CD4-positive, alpha-beta T cell treated with Interleukin-17A for 1 hour (primary cell): ENCODE measurements at places on chromosomes 7 and 10.
A peak's percentile ranks its signal among the peaks of the same experiment; 100 is the strongest.

- DNase-seq, result no peak
Measured at GRCh38 chr7:116557066-116557585, 32.3 kb downstream of the CAV1 start.

DNA sequence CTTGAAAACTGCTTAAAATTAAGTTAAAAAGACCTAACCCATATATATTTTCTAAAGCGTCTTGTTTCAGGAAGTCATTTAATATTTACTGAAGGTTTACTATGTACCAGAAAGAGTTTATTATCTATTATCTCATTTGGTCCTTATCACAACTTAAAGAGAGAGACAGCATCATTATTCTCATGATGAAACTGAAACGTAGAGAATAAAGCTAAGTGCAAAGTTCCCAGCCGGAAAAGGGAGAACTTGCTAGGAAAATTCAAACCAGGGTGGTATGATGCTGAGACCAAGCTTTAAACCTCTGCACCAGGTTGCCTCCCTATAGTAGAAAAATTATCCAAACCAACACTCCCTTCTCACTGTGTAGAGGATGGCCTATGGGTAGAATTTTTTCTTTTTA lies 207.7 kb upstream of the BMPER start:
- DNase-seq, result no peak

GRCh38 chr7:55242613-55243012 lies 122.5 kb upstream of the LANCL2 start:
- no peak for DNase-seq

DNA sequence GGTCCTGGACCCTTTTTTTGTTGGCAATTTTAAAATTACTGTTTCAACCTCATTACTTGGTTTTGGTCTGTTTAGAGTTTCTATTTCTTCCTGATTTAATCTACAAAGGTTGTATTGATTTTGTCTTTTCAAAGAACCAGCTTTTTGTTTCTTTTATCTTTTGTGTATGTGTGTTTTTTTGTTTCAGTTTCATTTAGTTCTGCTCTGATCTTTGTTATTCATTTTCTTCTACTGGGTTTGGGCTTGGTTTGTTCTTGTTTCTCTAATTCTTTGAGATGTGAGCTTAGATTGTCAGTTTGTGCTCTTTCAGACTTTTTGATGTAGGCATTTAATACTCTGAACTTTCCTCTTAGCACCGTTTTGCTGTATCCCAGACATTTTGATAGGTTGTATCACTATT lies 8.5 kb upstream of the MRPS33 start:
- peak; percentile 32 for DNase-seq

- DNase-seq, result no peak
Measured at GRCh38 chr10:69439813-69440506, 11.3 kb upstream of the TSPAN15 start.

DNA sequence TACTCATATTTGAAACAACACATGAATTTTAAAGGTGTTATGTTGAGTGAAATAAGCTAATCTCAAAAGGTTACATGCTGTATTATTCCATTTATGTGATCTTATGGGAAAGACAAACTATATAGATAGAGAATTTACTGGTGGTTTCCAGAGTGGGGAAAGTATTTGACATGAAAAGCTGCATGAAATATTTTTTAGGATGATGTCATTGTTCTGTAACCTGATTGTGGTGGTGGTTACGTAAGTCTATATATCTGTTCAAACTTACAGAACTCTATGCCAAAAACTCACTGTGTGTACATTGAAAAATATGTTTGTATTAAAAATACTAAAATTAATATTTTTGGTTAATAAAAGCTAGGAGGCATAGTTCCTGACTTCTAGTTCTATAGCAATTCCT lies 453.0 kb downstream of the SORCS3 start:
- DNase-seq, result no peak

GRCh38 chr10:86596266-86596665 lies 58.1 kb upstream of the OPN4 start:
- DNase-seq, result no peak

DNA sequence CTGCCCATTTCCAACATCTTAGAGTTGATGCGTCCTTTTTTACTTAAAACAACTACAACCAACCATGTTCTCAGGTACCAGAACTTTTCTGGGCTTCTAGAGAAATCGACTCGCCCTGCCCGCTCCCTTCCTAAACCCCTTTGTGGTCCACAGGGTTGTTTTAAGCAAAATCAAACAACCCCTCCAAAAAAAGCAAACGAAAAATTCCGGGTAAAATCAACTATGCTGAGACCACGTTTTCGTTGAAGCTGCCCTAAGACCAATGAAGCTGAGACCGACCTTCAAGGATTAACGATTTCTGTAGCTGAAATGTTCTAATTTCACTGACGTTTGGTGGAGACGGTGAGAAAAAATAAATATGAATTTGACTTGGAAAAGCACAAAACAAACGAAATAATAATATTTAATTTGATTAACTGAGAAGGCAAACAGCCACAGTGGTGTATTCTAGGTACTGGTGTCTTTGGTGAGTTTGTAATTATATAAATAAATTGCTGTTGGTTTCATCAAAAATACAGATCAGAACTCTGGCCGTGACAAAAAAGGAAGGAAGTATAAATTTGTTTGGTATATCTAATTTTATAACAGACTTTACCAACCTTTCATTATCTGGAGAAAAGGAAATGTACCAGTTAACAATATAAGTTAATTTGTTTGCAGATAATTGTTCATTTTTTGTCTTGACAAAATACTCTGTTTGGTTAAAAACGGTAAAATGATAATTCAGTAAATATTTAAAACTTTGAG lies 4.7 kb upstream of the IGF2BP3 start:
- no peak for DNase-seq

- DNase-seq, result no peak
Measured at GRCh38 chr10:111129363-111129762, 52.5 kb downstream of the ADRA2A start.

GRCh38 chr10:3132036-3133025 lies 40.3 kb downstream of the PITRM1 start:
- no peak for DNase-seq

DNA sequence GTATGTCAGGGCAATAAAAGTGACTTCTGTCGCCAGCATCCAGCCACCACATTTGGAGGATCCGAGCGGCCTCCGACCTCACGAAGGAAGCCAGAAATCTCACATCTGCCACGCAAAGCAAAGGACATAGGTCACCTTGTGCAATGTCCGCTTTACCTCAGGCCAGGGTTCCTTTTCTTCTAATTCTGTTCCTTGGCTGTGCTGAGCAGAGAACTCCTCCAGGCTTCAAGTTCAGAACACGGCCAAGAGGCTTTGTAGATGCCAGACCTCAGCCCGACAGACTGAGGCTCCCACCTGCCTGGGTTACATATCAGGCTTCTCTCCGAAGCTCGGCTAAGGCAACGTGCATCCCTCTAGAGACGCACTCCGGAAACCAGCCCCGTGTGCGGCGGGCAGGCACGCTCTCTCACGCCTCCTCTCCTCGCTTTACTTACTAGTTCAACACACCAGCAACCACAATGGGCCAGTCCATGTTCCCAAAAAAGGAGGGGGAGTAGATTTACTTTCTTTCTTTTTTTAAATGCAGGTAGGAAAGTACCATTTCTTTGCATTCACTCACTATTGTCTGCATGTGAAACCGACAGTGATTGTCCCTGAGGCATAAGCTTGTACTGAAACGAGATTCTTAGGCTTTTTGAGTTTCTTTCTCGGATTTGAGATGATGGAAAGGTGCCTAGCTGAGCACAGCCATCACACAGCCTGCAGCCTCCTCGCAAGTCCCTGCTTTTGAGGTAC lies 122.4 kb upstream of the AFAP1L2 start:
- DNase-seq, result peak; percentile 94

- DNase-seq, result no peak
Measured at GRCh38 chr7:122369756-122370155, 65.2 kb upstream of the FEZF1 start.

- DNase-seq, result no peak
Measured at GRCh38 chr7:130275826-130276297, 9.2 kb downstream of the CPA2 start.

DNA sequence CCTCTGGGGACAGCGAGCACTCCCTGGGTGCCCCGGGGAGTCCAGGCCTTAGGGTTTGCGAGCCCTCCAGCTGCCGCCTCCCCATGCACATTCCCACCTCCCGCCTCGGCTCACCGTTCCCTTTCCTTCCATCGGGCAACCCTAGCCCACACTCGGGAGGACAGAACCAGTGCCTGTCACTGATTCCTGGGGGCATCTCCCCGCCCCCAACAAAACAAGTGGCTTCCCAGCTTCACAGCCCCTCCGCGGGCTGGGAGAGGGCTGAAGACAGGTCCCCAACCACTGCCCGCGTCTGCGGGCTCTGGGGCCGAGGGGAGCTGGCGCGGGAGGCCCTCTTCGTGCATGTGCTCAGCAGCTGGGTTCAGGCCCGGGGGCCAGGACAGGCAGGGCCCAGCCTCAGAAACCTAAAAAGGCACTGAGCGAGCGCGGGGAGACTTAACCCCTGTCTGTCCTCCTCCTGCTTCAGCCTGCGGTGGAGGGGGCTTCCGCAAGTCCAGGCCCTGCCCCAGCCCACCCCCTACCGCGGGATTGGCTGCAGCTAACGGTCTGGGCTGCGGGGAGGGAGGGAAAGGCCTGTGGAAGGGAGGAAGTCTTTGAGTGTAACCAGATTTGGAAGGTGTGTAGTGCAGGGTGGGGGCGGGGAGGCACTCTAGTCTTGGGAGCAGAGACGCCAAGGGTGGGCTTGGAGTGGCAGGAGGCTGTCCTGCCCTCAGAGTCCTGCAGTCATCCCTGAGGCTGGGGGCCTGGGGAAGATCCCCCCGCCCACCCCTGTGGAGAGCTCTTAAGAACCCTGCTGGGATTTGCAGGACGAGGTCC lies 1.2 kb downstream of the FLNC start:
- no peak for DNase-seq

- peak; percentile 88 for DNase-seq
Measured at GRCh38 chr7:100604028-100604975, 2.1 kb downstream of the PCOLCE start.

DNA sequence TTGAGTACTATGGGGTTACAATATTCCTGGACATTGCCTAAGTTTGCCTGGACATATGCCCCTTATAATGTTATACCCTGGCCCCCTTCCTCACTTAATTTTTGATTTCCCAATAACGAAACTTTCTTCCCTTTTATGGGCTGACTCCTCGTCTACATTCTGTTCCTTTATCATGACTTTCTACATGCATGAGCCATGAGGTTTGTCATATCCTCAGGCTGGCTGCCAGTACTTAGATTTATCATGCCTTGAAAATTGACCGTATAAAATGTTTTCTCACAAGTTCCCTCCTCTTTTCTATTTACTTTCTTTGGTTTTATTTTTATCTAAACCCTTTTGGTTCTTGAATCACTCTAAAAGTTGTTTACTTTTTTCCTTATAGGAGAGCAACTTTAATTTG lies 4.7 kb downstream of the DNAH11 start:
- no peak for DNase-seq

DNA sequence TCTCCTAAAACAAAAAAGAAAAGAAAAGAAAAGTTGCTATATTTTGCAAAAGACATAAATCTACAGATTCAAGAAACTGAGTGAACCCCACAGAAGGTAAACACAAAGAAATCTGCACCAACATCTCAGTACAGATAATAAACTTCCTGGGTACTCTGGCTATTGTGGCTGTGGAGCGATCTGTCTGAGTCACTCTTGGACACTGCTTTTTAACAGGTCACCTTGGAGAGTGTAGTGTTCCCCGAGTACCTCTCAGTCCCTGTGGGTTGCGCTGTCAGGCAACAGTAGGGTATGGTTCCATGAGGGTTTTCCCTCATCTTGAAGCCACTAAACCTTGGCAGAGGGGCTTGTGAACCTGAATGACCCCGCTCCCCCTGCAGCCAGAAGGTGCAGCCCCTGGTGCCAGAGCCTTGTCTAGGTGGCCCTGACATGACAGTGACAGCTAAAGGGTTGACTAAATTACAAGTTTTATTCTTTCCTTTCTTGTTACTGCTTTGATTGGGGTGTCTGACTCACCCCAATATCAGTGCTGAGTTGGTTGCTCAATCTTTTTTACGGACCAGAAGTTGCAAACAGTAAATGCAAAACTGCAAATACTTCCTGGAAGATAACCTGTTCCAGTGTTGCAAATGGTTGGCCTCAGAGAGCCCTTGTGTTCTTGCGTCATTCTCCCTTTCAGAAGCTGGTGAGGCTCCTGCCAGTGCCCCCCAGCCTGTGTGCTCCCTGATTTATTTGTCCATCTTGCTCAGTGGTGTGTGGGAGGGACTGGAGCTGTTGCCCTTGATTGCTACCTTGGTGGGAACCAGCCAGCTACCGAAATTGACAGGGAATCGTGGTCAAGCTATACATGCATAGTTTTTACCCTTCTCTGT lies 30.6 kb downstream of the POR start:
- DNase-seq, result no peak

- DNase-seq, result no peak
Measured at GRCh38 chr10:117886766-117887165, 160.0 kb downstream of the RAB11FIP2 start.

DNA sequence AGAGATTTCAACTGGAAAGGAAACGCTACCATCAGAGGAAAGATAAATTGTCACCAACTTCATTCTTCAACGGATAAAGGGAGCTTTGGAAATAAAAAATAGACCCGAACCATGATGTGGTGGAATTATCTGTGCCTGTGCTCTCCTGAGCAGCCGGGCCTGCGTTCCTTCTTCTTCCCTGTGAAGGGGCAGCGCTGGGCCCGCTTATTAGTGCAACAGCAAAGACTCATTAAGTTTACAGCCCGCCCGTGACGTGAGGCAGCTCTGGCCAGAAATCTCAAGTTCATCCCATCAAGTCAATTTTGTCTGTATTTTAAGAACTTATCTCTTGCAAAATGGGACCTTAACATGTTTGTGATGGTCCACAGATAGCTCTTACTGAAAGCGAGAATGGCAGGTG lies 193.7 kb downstream of the ADARB2 start:
- no peak for DNase-seq

DNA sequence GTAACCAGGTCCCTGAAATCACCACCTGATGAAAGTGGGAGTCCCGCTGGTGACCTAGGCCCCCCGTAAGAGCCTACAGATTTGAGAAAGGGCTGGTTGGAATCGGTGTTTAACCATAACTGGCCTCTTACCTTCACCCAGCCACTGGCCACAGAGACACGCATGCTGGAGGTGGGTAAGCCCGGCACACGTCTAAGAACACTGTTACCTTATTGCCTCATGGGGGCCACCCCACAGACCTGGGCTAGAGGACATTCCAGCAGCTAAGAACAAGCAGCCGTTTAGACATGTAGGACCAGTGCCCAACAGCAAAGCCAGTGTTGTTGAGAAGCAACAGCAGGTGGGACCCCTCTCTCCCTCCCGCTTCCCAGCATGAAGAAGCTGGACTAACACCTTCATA lies 2.5 kb upstream of the GDF2 start:
- DNase-seq, result no peak

DNA sequence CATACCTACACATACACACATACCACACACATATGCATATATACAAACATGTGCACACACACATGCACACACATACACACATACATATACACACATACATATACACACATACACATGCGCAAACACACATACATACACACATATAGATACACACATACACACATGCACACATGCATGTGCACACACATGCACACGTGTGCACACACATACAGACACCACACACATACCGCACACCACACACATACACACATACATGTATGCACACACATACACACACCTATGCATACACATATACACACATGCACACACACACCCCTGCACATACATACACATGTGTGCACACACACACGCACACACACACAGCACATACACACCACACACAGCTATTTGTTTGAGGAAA lies 236.5 kb downstream of the WDR11 start:
- DNase-seq, result no peak

- no peak for DNase-seq
Measured at GRCh38 chr7:55531536-55531935, 40.8 kb downstream of the VOPP1 start.
